ENCODE measurements at places on chromosomes 12 and 14.

- DNase-seq, result no peak
Measured at GRCh38 chr14:67806246-67806645, 10.1 kb downstream of the ZFYVE26 start.

DNA sequence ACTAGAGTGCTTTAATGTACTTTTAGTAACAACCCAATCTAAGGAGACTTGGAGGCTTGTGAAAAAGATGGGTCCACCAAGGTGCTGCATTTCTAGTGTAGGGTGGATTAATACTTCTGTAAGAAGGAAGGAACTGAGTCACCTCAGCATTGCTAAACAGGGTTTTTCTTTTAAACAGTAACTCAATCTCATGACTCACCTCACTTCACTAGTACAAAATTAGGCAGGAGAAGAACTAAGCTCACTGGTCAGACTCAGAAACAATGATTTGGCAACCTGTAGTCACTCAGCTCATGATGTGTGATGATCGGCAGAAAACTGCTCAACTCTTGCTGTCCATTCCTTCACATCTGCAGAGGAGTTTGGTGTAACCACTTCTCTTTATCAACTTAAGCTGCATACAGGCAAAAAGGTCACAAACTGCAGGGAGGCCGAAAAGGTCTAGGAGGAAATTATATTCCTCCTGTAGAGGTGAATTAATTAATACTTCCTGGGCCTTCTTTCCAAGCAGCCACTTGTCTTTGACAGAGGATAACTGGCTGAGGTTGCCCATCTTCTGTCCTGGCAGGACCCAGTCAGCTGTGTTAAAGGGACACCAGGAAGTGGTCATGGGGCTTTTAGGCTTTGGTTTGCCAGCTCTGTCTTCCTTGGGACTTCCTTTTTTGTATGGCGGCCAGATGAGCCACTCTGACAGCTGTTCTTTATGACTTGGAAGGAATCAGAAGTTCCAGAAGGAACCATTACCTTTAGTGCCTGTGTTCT lies 466.9 kb downstream of the FUT8 start:
- peak; percentile 2 for DNase-seq

DNA sequence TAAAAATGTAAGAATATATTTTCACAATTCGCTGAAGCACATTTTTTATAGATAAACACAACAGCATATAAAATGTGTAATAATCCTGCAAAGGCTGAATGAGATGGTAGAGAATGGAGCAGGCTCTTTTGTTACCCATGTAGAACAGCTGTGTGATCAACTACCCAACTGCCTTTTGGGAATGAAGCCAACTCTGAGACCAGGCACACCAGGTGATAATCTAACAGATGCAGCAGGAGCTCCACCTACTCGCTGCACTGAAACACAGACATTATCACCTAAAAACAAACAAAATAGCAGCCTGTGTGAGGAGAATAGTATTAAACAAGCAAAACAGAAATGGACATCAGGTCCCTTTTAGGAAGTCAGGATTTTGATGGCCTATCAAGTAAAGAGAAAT lies 183.3 kb downstream of the CCDC59 start:
- DNase-seq, result no peak

DNA sequence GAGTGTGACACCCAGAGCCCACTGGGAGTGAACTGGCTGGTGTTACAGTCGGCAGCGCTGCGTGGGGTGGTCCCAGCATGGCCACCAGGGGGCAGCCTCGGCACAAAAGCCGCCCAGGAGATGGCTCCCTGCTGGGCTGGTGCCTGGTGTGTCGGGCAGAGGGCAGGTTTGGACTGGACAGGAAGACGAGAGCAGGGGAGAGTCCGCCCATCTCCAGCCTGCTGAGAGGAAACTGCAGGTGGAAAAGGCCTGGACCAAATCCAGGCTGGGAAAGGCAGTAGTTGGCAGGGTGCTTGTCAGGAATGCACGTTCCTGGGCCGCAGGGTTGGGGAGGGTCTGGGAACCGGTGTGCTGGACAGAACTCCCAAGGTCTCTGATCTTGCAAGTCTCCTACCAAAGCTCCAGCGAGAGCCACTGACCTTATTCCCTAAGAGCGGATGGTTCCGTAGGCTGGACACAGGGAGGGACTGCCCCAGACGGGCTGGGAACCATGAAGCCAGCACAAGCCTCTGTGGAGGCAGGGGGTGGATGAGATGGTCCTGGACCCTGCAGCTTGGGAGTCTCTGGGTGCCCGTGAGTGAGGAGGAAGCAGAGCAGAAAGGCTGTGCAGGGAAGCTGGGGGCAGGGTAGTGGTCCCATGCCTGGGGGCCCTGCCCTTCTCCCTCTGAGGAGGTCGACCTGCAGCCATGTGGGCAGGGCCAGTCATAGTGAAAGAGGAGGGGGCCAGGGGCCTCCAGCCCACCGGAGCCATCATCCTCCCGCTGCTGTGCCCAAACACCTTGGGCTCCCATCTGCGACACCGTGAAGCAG lies 1.8 kb downstream of the AHNAK2 start:
- DNase-seq, result peak; percentile 81

DNA sequence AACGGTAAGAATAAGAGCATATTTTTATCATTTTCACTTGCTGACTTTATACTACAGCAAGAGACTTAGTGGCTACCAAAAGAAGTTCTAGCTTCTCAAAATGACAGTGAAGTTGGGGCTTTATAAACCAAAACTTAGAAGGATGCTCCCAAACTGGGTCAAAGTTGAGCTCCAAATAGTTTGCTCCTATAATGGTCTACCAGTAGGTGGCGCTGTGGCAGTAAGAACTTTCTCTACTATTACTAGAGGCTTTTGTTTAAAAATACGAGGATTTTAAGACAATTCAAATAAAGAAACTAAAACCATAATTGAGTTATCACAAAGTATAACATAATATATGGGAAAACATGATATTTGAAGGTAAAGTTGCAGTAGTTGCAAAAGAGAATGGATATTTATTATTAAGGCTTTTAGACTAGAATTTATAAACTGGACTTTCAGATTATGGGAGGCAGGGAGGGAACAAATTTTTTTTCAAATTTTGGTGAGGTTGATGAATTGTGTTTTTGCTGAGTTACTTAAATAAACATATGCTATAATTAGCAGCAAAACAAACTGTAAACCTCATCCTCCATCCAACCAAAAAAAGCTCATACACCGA lies 75.0 kb downstream of the TGFB3 start:
- peak; percentile 65 for DNase-seq

GRCh38 chr12:132505852-132506219 lies 15.9 kb downstream of the FBRSL1 start:
- no peak for DNase-seq

DNA sequence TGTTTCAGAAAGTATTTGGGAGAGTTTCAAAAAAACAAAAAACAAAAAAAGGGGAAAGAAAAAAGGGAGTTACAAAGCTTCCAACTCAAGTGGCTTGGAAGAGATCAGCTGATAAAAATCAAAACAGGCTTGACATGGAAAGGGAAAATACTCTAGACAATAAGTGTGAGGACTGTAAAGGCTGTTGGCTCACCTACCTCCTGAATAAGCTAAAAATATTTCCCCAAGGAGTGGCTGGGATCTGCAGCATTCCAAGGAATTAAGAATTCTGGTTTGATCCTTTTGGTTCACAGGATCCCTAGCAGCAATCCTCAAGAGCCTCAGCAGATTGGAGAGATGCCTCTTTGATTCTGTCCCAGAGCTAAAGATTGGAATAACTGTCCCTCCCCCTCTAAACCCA lies 11.2 kb upstream of the AJUBA start:
- DNase-seq, result no peak

GRCh38 chr12:49567302-49567610 lies 686 bp downstream of the MCRS1 start:
- no peak for DNase-seq

- no peak for DNase-seq
Measured at GRCh38 chr14:101225157-101226152, 321.9 kb upstream of the RTL1 start.
